Stimulated activated CD4-positive, alpha-beta T cell treated with anti-CD3 and anti-CD28 coated beads, Interleukin-15, amount 100 ng/mL, for 1 hour (primary cell): ENCODE measurements at places on chromosomes 1 and 21.

DNA sequence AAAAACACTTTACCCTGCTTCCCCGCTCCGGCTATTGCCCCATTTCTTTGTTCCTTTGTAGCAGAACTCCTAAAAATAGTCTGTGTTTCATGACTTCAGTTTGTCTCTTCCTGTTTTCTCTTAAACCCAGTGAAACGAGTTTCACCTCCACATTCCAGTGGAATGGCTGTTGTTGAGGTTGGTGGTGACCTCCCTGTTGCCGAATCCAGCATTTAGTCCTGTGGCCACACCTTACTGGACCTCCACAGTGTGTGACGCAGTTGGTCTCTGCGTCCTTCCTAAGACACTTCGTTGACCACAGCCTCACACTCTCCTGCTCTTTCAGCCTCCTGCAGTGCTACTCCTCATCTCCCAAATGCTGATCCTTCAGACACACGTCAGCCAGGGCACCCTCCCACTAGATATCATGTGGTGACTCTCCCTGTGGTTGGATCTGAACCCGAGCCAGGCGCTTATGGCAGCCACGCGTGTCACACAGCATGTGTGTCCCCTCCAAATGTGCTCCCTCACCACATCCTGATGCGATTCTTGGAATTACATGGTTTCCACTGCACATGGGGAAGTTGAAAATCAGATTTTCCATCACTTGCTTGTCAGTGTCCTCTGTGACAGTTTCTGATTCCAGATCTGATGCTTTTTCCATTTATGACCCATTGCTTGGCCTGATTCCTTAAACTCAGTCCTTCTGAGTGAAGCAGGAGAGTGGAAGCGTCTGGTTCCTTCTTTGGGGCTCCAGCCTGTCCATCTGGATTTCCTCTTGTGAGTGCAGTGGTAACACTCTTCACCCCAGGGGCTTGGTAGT lies 99.1 kb upstream of the ARTN start:
- no peak for DNase-seq

GRCh38 chr1:17733661-17734060 lies 21.5 kb upstream of the ACTL8 start:
- no peak for DNase-seq

- DNase-seq = no peak
Measured at GRCh38 chr1:61597601-61598000, 127.3 kb downstream of the TM2D1 start.

- no peak for DNase-seq
Measured at GRCh38 chr1:70896224-70896623, 151.4 kb downstream of the PTGER3 start.

DNA sequence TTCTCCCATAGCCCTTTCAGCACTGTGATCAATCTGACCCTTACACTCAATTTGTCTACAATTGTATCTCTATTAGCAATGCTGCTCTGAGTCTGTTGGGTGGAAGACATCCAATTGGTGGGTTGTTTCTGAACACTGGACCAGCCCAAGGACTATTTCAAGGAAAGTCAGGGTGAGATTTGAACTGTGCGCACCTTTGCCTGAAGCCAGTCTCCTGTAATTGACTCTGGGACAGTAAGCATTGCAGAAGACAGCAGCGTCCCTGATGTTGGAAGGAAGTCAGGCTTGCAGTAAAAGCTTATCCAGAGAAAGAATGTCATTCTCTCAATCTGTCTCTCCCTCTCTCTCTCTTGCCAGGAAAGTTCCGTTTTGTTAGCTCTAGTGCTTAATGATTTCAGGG lies 233.9 kb downstream of the KIF26B start:
- no peak for DNase-seq
